ENCODE measurements at places on chromosomes 5 and 9. TPM values are rescaled to one million over a fixed set of nuclear protein-coding genes. Genes with fewer than 3 reads are reported as not detected.

MAMDC4 gene
- 5.6 TPM for total RNA-seq

GABRG2 gene
- not detected for total RNA-seq

GRCh38 chr9:74282526-74283253 lies 214.4 kb upstream of the RORB start:
- DNase-seq = no peak

DNA sequence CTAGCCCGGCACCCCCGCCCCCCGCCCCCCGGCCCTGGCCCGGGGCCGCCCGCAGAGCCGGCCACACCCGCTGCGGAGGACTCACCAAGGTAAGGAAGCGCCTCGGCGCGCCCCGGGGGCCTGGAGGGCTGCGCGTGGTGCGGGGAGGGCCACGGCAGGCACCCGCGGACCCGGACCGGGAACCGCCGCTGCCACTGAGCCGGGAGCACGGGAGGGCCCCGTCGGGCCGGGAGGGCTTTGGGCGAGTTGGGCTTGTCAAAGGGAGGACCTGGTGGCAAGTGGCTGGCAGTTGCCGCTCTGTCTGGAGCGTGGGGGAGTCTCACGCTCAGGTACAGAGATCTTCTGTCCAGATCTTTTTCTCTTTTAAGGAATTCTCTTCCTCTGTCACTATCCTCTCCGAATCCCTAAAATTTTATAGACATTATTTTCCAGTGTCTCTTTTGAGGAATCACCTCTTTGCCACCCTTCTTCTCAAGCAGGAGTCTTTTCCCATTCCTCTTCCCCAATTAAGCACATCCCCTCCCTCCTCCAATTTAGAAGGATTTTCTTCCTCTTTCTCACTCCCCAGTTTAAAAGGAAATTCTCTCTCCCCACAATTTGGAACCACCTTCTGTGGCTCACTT lies 11.3 kb upstream of the LHX2 start:
- DNase-seq = no peak

CDX1 gene
- total RNA-seq = not detected

- DNase-seq = no peak
Observed at GRCh38 chr5:80191991-80192398, 63.9 kb downstream of the SERINC5 start.

GRCh38 chr5:16952968-16953671 lies 17.0 kb upstream of the MYO10 start:
- no peak for DNase-seq

OGN gene
- 92.5 TPM for total RNA-seq

DNA sequence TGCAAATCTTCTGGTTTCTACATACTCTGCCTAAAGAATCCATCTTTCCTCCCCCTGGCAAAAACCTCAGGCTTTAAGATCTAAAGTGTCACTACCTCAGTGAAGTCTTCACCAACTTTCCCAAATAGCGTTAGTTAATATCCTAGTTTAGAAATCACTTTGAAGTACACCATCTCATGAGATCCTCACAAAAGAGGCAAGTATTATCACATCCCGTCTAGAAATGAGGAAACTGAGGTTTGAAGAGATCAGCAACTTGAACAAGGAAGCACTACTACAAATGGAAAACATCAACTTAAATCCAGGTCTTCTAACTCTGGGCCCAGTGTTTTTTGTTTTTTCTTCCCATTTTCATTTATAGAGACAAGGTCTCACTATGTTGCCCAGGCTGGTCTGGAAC lies 4.6 kb downstream of the AP3B1 start:
- DNase-seq = no peak

- no peak for DNase-seq
Observed at GRCh38 chr9:4301296-4301695, 1.4 kb upstream of the GLIS3 start.

GRCh38 chr5:127353796-127354195 lies 63.2 kb downstream of the MEGF10 start:
- no peak for DNase-seq

GRCh38 chr5:178353461-178353860 lies 120.9 kb upstream of the PHYKPL start:
- DNase-seq = no peak

DNA sequence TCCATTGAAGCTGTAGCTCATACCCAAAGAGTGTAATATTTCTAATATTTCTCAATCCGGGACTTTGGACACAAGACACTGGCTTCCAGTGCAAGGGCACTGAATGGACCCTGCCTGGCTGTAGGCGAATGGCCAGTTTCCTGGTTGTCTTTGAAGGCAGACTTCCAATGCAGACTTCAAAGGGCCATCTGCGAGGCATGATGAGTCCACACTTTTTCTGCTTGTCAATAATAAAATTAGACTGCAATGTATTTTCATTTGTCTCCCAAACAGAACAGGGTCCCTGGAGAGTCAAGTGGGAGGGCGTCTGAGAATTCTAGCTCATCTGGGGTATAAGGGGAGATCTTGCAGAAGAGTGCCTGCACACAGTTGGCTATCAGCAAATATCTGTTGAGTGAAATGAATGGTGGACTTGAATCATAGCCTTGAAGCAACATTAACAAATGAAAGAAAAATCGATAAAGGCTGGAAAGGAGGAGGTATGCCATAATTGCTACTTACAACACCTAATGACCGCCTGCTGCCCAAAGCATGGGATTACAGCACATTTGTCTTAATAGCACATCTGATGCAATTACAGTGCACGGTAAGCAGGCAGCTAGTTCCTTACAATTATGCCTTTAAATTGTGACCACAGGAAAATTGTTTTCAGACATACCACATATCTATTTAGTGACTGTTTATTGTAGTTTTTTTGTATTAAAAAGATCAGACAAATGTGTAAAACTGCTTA lies 137.5 kb downstream of the ARHGEF28 start:
- no peak for DNase-seq

DNA sequence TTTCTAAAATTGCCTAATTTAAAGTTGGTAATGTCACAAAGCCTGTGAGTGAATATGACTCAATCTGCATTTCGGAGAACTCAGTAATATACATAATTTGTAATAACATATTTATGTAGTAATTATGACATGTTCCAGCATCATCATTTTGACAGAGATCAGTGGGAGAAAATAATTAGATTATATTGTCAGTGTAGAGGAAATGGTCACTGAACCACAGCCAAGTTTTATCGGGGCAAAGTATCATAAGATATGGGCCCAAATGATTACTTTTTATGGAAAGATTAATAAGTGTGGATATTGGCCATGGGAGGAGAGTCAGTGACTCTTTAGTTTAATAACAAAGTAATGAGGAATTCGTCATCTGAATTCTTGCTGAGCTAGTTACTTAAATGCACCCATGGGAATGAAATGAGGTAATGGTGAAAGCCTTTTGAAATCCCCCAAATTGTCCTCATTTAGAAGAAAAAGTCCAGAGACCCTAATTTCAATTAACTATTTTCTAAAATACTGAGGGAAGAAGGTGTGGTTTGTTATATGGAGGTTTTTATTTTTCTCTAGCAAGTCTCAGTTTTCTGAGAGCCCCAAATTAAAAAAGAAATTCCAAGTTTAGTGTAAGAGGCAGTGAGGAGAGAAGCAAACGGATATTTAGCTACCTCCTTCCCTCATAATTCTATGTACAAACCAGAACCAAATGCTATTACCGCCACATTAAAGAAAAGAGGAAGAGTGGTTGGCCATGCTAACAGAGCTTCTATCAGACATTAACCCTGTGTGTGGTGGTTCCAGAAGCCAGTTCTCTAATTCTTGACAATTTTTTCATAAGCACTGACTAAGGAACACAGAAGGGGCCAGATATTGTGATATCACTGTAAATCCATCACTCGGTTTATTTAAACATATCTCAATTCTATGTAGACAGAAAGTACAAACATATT lies 37.7 kb upstream of the MRPS30 start:
- DNase-seq = no peak

NME5 gene
- 2.5 TPM for total RNA-seq

DNA sequence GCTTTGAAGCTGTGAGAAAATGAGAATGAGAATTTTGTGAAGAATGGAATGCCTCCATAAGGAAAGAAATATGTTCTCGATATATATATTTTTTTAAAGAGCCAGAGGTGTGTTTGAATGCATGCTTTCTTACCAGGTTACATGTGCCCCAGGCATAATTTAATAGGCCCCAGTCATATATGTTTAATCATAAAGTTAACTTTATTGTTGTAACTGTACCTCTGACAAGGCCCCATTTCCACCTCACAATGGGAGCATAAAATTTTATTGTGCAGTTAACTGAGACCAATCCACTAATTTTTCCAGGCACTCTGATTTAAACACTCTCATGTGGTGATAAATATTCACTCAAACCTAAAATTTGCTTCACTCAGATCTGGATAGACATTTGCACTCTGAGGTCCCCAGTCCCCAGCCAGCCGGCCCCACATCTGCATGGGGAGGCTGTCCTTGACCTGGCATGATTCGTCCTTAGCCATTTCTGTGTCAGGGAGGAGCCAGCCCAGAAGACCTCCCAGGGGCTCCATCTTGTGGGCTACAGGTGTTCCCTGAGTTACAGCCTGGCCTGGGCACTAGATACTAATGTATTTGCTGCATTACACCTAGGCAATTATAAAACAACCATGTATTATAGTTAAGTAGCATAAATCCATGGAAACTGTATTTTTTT lies 245.8 kb downstream of the MTRR start:
- no peak for DNase-seq

GRCh38 chr5:80755626-80756025 lies 100.8 kb upstream of the DHFR start:
- DNase-seq = no peak

DNA sequence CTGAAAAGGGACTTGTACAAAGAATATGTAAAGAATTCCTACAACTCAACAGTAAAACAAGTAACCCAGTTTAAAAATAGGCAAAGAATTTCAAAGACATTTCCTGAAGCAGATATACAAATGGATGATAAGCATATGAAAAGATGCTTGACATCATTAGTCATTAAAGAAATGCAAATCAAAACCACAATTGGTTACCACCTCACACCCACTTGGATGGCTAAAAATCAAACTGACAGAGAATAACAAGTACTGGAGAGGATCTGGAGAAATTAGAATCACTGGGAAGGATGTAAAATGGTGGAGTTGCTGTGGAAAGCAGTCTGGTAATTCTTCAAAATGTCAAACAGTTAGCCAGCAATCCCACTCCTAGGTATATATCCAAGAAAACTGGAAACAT lies 12.5 kb upstream of the FOXE1 start:
- DNase-seq = no peak

GRCh38 chr9:98887918-98888510 lies 55.7 kb upstream of the COL15A1 start:
- no peak for DNase-seq

TIGD6 gene
- 5.6 TPM for total RNA-seq

DNA sequence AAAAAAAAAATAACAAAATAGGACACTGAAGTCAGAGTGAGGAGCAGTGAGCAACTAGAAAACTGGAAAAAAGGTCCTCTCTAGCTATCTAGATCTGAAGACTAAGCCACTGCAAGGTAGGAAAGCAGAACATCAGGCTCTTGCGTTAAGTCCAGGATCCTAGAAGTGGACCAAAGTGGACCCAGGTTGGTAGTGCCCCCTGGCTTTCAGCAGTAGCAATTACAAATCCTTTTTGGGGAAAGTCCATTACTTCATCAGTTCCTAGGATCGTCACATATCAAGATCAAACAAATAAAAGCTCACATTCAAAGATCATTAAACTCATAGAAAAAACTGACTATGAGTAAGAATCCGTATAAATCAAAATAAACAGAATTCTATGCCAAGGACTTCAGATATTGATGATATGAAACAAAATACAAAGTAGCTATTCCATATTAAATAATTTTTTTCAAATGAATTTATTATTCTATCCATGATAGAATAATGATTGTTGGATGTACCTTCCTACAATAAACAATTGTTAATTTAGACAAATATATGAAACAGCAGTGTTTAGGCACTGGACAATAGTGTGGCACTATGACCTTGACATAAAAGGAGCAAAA lies 6.5 kb upstream of the RICTOR start:
- no peak for DNase-seq

DNA sequence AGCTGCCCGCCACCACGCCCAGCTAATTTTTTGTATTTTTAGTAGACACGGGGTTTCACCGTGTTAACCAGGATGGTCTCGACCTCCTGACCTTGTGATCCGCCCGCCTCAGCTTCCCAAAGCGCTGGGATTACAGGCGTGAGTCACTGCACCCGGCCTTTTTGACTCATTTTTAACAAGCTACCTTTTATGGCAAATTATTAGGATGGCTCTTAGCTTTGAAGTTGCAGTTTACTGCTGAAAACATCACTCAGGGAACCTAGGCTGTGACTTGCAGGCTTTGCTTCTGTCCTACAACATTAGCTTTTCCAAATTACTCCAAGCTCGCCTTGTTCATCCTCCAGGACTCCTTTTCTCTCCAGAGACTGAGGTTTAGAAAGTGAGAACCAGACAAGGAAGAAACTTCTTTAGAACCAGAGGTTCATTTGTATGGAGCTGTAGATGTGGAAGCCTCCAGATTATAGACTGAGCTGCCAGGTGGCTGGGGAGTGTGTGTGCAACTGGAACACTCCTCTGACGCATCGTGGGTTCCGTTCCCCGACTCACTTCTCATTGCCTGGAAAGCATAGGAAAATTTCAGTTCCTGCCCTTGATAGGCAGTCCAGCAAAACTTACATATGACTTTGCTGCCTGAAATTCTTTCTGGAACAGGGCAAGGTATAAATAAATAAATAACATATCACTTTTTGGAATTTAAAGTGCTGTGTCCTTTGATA lies 23.8 kb upstream of the SPTAN1 start:
- no peak for DNase-seq

- no peak for DNase-seq
Observed at GRCh38 chr5:141680751-141681201, 1.3 kb downstream of the ARAP3 start.

IL9 gene
- not detected for total RNA-seq

DNA sequence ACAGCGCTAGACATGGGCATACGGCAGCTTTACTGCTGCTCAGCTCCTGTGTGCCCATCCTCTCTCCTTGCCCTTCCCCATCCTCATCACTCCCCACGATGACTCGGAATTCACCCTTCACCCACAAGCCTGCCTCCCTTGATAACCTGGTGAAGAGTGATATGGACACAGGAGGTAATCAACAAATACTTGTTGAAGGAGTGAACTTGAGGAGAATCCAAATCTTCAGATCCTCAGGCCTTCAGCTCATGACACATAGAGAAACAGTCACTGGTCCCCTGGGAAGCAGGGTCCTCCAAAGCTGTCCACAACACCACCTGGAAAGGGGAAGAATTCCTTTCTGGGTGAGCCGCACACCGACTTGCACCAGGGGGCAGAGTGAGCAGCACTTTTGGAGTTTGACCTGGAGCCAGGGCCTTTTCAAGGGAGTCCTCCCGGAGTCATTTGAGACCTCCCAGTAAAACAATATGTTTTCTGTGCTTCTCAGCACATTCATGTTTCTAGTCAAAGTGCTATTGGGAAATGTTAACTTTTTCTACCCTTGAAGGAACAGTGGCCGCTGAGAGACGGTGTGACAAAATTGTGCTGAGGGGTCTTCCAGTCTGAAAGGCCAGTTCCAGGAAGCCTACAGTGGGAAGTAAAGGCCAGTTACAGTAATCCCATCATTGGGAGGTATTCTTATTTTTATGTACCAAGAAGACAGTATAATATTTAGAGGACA lies 332.3 kb downstream of the CWC27 start:
- DNase-seq = no peak

Measured in breast epithelium (tissue), 4 donors.